Left ventricle myocardium superior (tissue), 1 donor: ENCODE measurements at places on chromosomes 1 and 21.

DNA sequence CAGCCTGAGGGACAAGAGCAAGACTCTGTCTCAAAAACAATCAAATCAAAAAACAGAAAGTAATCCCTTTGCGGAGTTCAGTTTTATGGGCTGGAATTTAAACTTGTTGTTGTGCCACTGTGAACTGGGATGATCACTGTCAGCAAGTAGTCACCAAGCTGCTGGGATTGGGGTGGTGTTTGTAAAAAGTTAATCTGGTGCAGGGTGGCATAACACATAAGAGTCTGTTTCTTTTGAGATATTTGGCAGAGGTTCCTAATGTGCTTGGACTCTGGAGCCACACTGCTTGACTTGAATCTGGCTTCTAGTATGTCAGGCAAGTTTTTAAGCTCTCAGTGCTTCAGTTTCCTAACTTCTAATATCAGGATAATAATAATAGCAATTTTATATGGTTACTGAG is 6.6 kb downstream of the CLIC4 start:
- DNase-seq: no peak

- DNase-seq: no peak
Measured at GRCh38 chr1:89954401-89954800, 40.5 kb upstream of the ZNF326 start.

- DNase-seq: no peak
Measured at GRCh38 chr1:81449786-81450185, 350.9 kb upstream of the ADGRL2 start.

GRCh38 chr1:99850459-99851291 is 514 bp downstream of the AGL start:
- no peak for DNase-seq

- DNase-seq: no peak
Measured at GRCh38 chr1:232472485-232473041, 157.4 kb downstream of the SIPA1L2 start.

GRCh38 chr21:44820851-44821250 is 3.0 kb upstream of the SUMO3 start:
- DNase-seq: no peak

DNA sequence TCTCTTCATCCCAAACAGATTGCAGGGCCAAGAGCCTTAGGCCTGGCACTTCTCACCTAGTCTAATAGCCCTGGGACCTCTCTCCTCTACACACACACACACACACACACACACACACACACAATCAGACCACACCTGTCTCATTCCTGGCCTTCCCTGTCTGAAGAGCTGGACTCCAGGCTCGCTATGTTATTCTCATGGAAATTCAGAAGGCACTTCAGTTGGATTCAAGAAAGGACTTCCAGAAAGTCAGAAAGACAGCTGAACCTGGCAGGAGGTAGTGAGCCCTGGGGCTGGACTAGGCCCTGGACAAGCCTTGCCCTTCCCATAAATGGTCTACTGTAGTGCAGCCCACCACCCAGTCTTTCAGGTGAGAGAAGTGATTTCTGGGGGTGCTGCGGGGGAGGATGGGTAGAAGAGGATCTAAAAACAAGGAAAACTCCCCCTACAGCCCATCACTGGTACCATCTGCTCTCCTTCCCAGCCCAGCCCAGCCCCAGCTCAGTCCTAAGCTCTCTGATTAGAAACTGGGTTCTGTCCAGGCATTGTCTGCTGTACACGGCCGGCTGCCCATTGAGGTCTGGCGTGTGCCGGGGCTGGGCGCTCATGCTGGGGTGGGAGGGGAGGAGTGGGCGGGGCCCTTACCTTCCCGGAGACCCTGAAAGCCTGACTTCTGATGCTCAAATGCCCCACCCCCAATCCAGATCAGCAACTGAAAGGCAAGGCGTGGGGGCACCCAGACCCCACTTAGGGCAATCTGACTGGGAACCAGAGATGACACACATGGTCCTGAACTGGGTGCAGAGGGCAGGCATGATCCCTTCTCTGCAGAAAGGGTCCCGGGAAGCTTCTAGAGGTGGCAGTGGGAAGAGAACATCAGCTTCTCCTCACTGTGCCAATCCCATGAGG is 2.5 kb downstream of the KIF21B start:
- no peak for DNase-seq

DNA sequence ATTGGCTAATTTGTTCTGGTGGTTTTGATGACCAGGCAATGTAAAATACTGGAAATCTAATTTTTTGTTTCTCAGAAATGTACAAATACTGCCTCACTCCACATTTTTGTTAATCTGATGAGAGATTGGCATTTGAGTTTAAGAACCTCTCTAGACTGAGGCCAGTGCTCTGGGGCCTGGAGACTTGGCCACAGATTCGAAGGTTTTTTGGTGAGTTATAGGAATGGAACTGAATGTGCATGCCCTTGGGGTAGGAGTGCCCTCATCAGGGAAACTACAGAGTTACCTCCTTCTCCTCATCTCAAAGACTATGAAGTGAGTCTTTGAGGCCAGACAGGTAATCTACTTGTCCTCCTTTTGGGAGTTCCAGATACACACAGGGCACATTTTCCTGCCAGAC is 347.9 kb downstream of the LTN1 start:
- DNase-seq: no peak

DNA sequence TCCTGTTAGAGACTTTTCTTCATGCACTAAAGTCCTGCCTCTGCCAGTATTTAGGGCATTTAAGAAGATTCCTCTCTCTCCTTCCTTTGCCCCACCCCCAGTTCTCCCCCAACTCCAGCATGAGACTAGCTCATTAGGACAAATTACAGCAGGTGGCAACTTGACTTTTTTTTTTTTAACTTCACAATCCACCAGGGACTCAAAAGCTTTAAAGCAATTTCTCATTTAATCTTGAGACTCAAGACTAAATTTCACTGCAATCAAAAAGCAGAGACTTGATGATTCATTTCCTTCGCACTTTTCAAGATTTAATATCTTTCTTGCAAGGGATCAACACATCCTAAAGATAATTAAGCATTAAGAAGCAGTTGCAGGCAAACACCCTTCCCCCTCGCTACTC is 74.9 kb downstream of the WLS start:
- DNase-seq: no peak
